ENCODE measurements at places on chromosomes 11 and 22.
A peak's percentile ranks its signal among the peaks of the same experiment; 100 is the strongest.

DNA sequence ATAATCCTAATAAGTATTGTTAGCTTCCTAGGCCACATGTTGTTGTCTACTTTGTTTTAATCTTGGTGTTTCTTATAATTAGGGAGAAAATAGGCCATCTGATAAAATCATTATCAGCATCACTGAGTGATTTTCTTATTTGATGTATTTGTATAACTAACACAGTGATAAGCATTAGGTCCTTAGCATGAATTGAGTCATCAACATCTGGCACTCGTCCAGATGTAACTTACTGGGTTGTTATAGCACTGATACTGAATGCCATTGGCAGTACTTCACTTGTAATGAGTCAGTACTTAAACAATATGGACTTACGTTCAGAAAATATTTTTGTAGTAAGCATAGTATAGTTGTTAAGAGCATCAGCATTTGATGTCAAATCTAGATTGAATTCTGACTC lies 16.2 kb downstream of the API5 start:
- DNase-seq, result no peak

- DNase-seq, result no peak
Measured at GRCh38 chr11:68308068-68308467, 4.3 kb upstream of the LRP5 start.

DNA sequence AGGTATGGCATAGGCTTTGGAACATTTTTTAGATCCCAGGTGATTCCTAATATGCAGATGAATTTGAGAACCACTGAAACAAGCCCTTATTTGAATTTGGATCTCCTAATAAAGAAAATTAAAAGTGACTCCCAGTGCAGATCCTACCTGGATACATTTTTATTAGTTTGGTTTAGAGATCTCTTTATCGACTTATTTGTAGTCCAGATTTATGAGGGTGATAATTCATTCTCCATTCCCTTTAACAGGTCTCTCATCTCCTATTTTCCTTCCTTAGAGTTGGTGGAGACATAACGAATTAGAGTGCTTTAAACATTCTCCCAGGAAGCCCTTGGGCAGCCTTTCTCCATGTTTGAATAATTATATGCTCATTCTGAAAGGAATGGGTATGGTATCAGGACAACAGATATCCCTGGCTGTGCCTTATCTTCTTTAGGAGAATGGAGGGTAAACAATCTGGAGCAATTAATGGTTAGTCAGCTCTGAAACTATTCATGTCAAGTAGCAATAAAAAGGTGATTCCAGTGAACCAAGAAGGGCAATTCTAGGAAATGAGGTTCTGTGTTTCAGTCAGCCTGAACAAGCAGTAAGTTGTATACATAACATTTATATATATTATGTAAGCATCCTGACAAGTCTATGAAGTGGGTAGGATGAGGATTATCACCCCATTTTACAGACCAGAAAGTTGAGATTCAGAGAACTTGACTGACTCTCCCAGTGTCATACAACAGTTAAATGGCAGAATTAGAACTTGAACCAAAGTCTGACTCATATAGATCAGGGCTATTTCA lies 53.9 kb upstream of the RCE1 start:
- no peak for DNase-seq

GRCh38 chr22:23230348-23231068 lies 50.2 kb downstream of the BCR start:
- DNase-seq, result no peak

- DNase-seq, result peak; percentile 83
Measured at GRCh38 chr11:70470127-70470526, 71.8 kb downstream of the CTTN start.

DNA sequence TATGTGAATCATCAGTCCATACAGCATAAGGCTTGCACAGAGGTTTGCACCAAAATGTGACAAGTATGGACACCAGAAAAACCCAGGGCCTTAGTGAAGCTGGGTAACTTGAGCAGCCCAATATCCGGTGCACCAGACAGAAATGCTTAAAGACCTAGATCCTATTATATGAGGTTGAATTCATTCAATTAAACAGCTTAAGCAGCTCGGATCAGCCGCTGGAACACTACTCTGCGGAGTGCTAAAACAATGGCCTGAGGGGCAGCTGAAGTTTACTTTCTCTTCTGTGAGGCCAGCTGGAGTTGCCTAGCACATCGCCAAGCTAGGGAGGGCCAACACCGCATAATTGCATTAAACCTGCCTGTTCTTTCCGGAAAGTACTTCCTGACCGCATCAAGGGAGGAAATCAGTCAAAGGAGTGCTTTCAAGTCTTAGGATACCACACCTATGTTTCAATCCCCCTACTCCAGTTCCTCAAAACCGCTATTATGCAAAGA lies 17.0 kb upstream of the FAM181B start:
- DNase-seq, result peak; percentile 74

DNA sequence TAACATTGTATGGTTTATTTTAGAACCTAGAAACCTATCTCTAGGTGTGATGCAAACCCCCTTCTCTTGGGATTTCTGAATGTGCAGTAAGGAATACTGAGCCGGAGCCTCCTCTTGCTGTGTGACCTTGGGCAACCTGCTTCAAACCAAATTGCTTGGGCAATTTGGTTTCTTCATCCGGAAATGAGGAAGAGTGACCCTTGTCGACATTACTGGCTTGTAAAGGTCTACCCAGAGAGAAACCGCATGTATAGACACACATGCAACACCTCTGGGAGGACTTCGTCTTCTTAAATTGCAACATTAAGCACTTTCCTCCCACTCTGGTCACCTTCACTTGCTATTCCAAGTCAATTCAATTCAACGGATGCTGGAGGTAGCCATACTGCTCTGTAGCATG lies 19.6 kb upstream of the TP53I11 start:
- no peak for DNase-seq

GRCh38 chr22:46007003-46007847 lies 30.3 kb upstream of the WNT7B start:
- DNase-seq, result no peak

DNA sequence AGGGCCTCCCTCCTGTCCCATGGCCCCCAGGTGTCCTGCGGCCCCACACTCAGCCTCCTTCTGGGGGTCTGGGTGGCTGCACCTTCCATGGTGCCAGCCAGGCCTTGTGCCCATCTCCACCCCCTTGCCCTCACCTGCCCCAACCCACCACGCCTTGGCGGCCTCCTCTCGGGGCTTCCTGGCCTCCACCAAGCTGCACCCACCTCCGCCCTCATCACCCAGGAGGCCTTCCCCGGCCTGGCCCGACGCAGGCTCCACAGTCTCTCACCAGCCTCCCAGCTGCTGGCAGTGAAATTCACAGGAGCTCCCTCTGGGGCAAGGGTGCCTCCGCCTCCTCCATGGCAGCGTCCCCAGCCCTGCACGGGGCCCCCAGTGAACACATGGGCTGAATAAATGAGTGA lies 35.9 kb upstream of the WNT7B start:
- no peak for DNase-seq

DNA sequence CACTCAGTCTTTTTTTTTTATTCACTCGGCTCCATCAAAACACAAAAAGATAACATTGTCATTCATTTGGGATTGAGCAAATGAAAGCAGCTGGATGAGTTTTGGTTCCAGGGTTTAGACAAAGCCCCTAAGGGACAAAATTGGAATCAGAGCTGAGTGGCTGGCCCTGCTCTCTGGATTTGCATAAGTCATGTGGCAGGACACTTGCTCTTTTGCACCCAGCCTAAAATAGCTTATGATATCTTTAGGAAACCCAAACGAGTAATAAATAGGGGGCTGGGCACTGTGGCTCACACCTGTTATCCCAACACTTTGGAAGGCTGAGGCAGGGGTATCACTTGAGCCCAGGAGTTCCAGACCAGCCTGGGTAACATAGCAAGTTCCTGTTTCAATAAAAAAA lies 11.0 kb upstream of the TMEM121B start:
- no peak for DNase-seq

DNA sequence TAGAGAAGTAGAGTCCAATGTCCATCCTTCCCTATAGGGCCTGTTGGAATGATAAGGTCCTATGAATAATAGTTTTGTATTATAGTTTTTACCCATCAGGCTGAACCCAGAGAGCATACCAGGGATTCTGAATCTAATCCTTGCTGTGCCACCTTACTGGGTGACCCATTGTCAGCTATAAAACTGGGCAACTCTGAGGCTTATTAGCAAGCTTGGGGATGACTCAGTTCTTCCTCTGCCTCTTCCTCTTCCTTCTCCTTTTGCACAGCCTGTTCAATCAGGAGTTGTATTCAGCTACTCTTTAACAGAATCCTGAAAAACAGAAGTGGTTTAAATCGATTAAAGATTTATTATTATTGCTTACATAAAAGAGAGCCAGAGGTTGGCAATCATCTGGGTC lies 8.9 kb downstream of the HEPHL1 start:
- DNase-seq, result no peak

- DNase-seq, result no peak
Measured at GRCh38 chr11:35007277-35007676, 90.9 kb downstream of the PDHX start.

DNA sequence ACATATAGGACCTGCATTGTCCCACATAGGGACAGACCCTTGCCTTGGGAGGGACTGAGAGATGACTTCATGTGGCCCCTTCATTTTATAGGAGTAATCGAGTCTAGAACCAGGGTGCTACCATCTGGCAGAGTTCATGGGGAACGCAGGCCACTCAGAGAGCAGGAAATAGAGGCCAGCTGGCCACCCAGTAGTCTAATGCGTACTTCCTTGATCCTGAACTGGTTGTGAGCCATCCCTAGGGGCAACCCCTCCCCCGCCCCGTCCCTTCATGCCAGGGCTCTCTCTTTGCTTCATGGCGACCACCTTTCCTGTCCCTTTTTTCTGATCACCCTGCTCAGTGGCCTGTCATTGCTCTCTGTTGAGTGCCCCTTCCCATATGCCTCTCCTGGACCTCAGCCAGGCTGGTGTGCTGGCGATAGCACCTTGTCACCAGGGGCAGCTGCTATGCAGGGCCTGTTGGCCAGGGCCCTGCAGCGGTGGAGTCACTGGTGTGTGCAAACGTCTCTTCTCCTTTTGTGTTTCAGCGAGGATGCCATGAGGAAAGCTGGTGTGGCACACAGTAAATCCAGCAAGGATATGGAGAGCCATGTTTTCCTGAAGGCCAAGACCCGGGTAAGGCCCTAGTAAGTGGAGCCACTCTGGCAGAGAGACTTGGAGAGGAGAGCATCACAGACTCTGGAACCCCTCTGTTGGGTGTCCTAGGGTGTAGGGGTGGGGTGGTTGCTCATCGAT lies 29.3 kb downstream of the MED15 start:
- no peak for DNase-seq

- peak; percentile 71 for DNase-seq
Measured at GRCh38 chr11:62593434-62594044, 2.2 kb upstream of the TUT1 start.

GRCh38 chr11:75450826-75451821 lies 18.1 kb upstream of the KLHL35 start:
- no peak for DNase-seq

GRCh38 chr11:41177791-41178190 lies 281.7 kb downstream of the LRRC4C start:
- no peak for DNase-seq
